ENCODE measurements at places on chromosomes 2 and 18.

- no peak for DNase-seq
These were observed 82.8 kb downstream of the EPB41L3 start for GRCh38 chr18:5461041-5461440.

DNA sequence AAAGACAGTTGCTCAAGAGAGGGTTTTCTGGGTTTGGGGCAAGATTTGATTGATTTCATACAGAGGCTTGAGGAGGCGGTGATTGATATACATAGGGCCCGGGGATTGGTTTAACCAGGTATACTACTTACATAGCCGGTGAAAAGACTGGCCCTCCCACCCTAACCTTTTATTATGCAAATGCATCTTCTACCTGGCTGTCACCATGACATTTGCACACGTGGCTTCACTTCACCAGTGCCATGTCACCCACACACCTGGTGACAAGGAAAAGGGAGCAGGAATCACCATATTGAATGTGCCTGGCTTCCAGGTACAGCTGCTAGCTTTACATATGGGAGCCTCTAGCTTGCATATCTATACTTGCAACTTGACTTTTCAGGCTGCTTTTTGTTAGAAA is 9.7 kb downstream of the ERMN start:
- no peak for DNase-seq

DNA sequence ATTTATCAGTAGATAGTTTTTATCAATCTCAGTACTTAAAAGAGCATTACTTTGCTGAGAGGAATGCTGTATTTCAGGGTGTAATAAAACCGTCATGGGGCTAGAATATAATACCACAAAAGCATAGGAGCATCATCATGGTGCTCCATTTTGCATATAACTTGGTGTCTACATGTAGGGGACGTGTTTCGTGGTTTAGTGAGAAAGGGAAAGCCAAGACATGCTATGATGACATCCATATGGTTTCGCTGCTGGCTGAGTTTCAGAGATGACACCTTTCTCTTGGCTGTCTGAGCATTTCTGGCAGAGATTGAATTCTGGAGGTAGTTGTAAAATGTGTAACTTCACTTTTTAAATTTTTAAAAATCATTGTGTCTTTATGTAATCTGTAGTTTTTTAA is 32.4 kb downstream of the WDR43 start:
- DNase-seq, result no peak

DNA sequence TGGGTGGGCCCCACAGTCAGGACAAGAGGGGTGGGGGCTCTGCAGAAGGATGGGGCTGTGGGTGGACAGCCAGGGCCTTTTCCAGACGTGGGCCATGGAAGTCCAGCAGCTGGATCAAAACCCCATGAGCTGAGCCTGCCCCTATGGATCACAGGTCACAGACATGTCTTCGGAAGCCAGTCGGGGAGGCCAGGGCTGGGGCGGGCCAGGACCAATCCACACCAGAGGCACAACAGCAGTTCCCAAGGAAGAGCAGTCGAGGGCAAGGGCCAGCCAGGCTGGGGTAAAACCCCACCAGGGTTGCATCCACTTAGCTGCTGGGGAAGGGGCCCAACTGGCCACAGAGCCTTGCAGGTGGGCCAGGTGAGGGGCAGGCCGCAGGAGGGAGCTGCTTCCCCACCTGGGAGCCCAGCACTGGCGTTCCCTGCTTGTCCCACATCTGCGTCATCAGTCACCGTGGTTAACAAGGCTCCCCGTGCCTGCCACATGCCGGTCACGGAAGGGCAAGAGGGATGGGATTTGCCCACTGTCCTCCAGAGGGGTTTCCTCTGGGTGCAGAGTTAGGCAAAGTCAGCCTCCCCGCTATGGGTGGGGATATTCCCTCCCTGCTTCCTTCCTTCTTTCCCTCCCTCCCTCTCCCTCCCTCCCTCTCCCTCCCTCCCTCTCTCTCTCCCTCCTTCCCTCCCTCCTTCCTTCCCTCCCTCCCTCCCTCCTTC is 46.4 kb upstream of the ODC1 start:
- DNase-seq, result no peak

DNA sequence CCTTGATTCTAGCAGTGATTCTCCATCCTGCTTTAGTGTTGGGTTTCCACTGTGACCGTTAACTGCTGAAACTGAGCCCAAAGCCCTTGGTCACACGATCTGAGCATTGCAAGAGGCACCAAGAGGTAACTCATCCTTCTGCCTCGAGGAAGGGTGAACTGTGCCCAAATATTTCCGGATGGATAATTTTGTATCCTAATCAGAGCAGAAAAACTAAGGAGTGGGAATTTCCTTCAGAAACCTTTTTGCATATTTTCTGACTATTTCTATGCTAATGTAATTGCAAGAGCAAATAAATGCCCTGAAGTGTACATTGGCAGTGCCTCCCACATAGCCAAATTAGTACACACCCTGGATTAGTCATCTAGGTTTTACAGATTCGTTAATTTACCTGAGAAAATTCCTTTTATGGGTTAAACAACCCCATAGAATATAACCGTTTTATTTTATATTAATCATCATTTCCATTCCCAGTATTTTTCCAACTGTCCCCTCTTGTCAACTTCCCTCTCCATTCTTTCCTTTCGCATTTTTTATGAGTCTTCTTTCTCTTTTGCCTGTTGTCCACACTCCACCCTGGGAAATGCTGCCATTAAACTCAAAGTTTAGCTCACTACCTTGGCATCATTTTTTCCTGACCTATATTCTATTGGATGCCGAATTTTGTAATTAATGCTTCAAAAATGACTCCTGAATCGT is 31.7 kb upstream of the COBLL1 start:
- DNase-seq, result no peak

DNA sequence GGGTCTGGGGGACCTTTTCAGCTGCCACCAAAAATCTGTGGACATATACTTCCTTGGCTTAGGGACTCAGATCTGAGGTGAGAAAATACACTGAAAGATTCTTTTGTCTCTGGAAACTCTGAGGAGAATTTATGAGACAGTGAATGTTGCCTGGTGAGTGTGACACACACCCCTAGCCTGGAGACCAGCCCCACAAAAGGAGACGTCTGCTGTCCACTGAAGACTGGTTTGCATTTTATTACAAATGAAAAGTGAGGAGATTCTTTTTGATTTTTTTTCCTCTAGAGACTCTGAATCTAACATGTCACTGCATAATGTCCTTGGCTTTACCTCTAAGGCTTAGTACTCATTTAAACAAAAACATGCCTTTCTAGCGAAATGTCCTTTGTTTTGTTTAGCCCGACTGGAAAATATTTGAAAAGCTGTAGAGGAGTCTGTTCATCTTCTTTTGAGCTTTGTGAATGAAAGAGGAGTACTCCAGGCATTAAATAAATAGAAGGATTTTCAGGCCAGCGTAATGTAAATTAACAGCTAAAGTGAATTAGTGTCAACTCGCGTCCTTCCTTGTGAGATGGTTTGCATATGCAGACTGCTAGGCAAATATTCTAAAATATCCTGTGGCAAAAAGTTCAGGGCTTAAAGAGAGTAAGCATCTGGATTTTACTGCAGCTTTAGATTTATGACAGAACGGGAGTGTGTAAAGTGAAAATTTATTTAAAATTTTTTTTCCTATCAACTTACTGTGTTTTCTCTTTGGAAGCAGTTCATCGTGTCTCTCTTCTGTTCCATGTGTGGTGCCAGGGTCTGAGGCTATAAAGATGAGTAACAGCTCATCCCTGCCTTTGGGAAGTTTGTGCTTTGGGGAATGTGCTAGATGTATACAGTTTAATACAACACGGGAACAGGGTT is 125.4 kb downstream of the VWA3B start:
- no peak for DNase-seq

Measured in PC-9 (cell line).